ENCODE measurements at places on chromosomes 6 and 20. TPM values are rescaled to one million over a fixed set of nuclear protein-coding genes. Genes with fewer than 3 reads are reported as not detected.

DNA sequence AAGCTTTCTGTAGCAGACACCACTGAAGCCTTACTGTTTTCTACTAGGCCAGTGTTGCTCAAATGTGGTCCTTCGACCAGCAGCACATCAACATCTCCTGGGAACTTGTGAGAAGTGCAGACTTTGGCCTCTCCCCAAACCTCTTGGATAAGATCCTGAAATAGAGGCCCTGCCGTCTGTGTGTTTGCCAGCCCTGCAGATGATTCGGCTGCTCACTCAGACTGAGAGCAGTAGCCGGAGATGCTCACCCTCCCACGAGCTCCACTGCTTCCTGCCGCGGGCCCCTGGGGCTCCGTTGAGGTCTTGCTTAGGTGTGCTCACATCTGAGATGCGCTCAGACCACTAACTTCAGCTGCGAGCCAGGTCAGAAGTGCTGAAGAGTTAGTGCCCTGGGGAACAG, 129.5 kb upstream of the SSTR4 start:
- DNase-seq, result no peak

GRCh38 chr6:82651845-82652335, 288.3 kb downstream of the TPBG start:
- no peak for DNase-seq

- DNase-seq, result no peak
These were observed 194.9 kb downstream of the PACRG start for GRCh38 chr6:162922563-162923166.

DNA sequence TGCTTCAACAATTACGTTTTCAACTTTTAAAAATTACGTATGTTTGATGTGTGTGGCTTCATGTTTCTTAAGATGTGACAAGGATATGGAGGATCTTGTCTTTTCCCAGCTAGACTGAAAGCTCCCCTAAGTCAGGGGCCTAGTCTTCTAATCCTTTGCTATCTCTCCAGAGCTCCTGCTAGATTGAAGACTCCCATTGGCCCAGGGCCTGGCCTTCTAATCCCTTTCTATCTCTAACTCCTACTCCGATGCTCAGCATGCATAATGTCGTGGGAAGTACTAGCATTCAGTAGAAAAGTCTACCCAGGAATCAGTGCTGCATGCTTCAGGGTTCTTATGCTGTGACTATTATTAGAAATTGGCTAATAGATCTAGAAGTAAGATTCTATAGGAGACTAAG, 144.8 kb upstream of the SUPT3H start:
- no peak for DNase-seq

DNA sequence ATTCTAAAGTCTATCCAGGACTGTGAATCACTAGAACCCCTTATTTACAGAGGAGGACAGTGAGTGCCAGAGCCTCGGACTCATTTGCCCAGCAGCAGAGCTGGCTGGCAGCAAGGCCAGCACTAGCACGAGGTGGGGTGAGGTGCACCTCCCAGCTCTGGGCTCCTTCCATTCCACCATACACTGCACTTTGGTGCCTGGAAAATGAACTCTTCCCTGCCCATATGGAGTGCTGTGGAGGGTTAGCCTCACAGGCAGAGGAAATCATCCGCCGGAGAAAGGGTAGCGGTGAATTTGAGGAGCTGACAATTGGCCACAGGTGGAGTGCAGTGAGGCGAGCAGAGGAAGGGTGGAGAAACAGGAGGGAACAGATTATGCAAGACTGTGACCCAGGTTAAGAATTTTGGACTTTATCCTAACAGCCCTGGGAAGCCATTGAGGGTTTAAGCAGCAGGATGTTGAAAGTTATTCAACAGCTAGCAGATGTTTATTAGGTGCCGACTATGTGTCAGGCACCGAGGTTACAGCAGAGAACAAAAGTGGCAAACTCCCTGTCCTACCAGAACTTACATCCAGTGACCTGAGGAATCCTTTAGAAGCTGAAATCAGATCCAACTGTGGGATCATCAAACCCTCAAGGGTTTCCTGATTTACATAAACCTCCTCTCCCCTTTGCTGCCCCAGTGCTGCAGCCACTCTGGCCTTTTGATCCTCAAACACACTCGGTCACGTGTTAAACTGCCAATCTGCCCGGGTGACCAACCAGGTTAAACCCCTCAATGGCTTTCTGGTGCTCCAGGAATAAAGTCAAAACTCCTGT, 6.2 kb downstream of the TRIM26 start:
- no peak for DNase-seq

DNA sequence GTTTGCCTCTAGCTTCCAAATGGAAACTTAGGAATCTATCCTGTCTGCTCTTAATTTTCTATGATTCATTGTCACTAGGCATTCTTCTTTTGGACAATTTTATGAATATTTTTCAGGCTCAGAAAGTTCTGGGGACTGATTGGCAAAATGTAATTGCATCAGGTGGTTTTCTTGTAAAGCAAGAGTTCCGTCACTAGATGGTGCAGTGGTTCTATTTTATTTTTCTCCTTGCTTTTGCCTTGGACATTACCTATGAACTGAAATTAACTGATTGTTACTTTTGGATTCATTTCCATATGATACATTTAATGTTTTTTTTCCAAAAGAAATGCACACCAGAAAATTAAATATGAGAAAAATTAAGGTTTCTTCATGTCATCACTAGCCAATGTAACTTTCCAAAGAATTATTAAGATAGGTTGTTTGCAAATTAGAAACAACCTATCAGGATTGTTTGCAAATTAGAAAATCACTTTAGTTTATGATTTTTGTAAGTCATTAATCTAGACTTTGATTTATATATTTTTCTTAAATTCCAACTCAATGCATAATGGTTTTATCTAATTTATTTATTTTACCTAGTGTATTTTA, 48.0 kb downstream of the TMEM170B start:
- no peak for DNase-seq

DNA sequence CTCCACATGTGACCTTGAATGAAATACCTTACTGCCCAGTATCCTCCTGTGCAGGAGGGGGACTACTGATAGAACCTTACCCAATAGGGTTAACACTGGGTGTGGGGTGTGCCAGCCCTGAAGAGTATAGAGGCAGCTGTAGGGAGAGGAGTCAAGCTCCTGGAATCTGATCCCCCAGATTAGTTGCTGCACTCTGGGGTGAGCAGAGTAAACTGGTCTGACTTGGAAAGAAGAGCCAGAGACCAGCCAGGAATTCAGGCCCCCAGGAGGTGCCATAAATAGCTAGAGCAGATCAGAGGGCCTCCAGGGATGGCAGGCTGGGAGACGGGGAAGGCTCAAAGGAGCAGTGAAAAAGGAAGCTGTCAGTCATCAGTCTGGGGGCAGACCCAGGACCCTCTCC, 3.5 kb upstream of the APOBEC2 start:
- DNase-seq, result no peak

The ZFP57 gene
- not detected for total RNA-seq

The MRPL18 gene
- 45.0 TPM for total RNA-seq

The XKR7 gene
- 0.02 TPM for total RNA-seq
